Testis (tissue), 5 donors: ENCODE measurements at places on chromosomes 2 and 18. TPM values are rescaled to one million over a fixed set of nuclear protein-coding genes. Genes with fewer than 3 reads are reported as not detected.

Gene DNAJB2
- total RNA-seq = 139 TPM

Gene E2F6
- total RNA-seq = 15.7 TPM

- no peaks in the 10 kb centered on the region for H3K4me1 ChIP-seq
- H3K27me3 ChIP-seq = no peaks in the 10 kb centered on the region
- no peaks in the 10 kb centered on the region for H3K36me3 ChIP-seq
- H3K4me3 ChIP-seq = no peak overlapping the region
- H3K27ac ChIP-seq = no peak overlapping the region
Observed at GRCh38 chr18:23468753-23469459, 15.8 kb downstream of the RIOK3 start.

- H3K27me3 ChIP-seq = no peaks in the 10 kb centered on the region
- DNase-seq = no peak
- H3K27ac ChIP-seq = no peak overlapping the region
- H3K4me3 ChIP-seq = no peak overlapping the region
Observed at GRCh38 chr2:23383100-23383499, 1.9 kb upstream of the KLHL29 start.

- H3K27me3 ChIP-seq = no peaks in the 10 kb centered on the region
- peak; percentile 42 for DNase-seq
- H3K4me3 ChIP-seq = no peak overlapping the region
- H3K27ac ChIP-seq = no peak overlapping the region
Observed at GRCh38 chr2:55490554-55490953, 29.0 kb upstream of the CFAP36 start.

DNA sequence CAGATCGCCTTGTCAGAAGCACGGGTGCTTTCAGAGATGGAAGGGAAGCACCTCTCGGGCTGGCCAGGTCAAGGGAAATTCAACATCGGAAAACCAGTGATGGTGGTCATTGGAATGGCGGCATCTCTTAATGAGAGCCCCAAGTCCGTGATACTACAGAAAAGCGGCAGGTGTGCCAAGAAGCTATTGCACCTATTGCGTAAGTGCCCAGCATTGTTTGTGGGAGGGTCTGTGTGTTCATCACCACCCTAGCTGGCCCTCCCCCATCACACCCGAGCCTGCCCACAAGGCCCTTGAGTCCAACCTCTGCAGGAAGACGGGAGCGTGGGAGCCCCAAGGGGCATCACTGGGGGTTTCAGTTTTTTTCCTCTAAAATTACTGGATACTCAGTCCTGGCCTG lies 100.7 kb downstream of the DGKD start:
- H3K4me3 ChIP-seq = no peak overlapping the region
- H3K36me3 ChIP-seq = no peaks in the 10 kb centered on the region
- DNase-seq = no peak
- H3K27me3 ChIP-seq = no peaks in the 10 kb centered on the region

DNA sequence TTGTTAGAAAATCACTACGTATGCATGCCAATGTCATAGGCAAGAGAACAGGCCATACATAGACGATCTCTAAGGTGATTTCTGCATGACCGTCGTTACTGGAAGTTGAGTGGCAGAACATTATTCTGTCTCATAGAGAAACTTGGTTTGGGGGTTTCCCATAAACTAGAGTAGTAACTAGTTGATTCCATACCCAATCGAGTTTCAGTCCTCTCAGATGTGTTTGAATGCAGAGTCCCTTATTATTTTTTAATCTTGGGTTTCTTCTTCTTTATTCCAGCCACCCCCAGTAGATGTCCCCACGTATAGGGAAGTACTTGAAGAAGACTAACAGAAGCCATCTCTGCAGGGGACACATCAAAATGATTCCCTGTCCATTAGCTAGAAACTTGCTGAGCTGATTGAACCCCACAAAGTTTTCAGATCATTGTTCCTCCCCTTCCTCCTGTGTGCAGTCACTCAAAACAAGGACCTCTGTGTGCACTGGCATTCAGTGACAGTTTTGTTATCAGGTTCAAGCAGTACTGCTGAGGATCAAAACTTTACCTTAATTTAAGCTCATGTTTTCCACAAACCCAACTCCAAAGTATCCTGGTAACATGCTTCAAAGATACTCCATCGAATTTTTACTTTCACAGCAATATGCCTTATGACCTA lies 68.4 kb upstream of the CDCA7 start:
- H3K4me1 ChIP-seq = no peaks in the 10 kb centered on the region
- H3K27ac ChIP-seq = peak overlapping the region; percentile 53
- DNase-seq = no peak
- no peaks in the 10 kb centered on the region for H3K27me3 ChIP-seq
- H3K4me3 ChIP-seq = no peak overlapping the region

- DNase-seq = no peak
- no peaks in the 10 kb centered on the region for H3K27me3 ChIP-seq
- H3K4me1 ChIP-seq = no peaks in the 10 kb centered on the region
- H3K27ac ChIP-seq = no peak overlapping the region
Observed at GRCh38 chr2:44902217-44903137, 39.0 kb upstream of the SIX3 start.

DNA sequence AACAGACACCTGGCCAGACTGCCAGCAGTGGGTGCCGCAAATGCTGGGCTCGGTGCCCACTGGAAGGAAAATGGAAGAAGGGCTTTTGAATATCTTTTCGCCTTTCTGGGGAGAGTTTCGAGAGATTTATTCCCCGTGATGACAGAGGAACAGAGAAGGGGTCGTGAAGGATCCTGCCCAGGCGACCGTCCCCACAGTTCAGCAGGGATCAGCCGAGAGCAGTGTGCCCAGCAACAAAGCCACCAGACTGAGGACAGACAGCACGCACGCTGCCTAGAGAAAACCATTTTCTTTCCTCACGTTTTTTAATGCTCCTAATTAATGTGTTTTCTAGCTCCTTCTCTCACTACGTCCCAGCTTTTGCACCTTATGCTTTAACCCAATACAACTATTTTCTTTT lies 47.7 kb downstream of the XRCC5 start:
- H3K27ac ChIP-seq = no peak overlapping the region
- H3K27me3 ChIP-seq = no peaks in the 10 kb centered on the region
- DNase-seq = no peak
- H3K4me1 ChIP-seq = no peaks in the 10 kb centered on the region
- no peaks in the 10 kb centered on the region for H3K36me3 ChIP-seq
- no peak overlapping the region for H3K4me3 ChIP-seq

DNA sequence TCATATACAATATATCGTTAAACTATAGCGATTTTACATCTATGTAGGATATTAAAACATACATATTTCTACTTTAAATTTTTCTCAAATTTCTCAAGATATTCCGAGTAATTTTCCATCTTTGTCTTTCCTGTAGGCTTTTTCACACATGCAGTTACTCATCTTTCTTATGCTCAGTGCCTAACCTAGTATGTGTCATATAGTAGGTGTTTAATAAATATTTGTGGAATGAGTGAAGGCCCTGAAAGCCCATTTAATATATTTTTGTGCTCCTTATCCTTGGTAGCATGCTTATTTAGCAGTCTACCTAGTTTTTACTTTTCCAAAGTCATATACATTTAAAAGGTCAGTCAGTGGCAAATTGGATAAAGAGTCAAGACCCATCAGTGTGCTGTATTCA lies 67.3 kb downstream of the ITGB6 start:
- H3K4me1 ChIP-seq = no peaks in the 10 kb centered on the region
- no peaks in the 10 kb centered on the region for H3K27me3 ChIP-seq
- H3K27ac ChIP-seq = no peak overlapping the region

- no peaks in the 10 kb centered on the region for H3K4me1 ChIP-seq
- H3K4me3 ChIP-seq = no peak overlapping the region
- no peak overlapping the region for H3K27ac ChIP-seq
- DNase-seq = no peak
Observed at GRCh38 chr2:8408560-8409460, 273.0 kb upstream of the ID2 start.

DNA sequence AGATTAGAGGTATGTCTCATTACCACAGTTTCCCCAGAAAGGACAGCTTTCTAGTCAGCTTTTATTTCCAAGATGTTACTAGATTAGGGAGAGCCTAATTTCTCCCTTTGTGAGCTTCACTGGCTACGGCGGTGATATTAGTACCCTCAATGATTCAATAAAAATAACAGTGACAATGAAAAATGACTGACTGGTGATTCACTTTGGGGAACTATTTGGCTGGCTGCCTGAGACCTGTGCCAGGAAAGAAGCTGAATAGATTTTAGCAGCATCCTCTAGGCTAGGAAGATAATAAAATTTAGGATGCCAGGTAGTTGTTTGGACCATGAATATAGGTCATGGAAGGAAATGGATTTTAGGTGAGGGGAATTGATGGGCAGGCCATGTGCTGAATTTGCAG lies 178.7 kb downstream of the FMNL2 start:
- no peak overlapping the region for H3K27ac ChIP-seq
- no peak overlapping the region for H3K4me3 ChIP-seq
- no peak for DNase-seq
- peaks cover 4% of the 10 kb centered on the region for H3K4me1 ChIP-seq
- H3K36me3 ChIP-seq = no peaks in the 10 kb centered on the region
